Hematopoietic multipotent progenitor cell treated with erythropoietin and hydrocortisone succinate and interleukin-3 and kit ligand, for 8 days (in vitro differentiated cells): ENCODE measurements at places on chromosomes 1 and 21.

GRCh38 chr1:170309389-170310013, 163.7 kb downstream of the NTMT2 start:
- no peak for DNase-seq

DNA sequence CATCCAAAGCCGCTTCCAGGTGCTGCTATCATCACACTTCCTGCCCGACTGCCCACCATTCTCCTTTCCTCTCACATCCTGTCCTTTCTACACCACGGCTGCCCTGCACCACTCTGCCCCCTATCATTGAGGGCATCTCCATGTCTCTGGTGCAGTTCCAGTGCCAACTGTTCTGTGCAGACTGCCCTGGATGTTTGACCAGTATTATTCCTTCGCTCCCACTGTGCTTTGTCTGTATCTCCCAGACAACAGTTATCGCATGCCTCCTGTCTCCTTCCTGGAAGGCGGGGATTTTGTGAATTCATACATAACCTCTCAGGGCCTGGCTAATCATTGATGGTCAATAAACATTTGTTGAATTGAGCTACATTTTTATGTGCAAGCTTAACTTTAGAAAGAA, 63.6 kb upstream of the GNG12 start:
- DNase-seq: no peak

- DNase-seq: no peak
Observed at GRCh38 chr1:66182551-66183178, 351.3 kb upstream of the SGIP1 start.

GRCh38 chr1:56803561-56804156, 15.5 kb downstream of the FYB2 start:
- peak; percentile 29 for DNase-seq

- DNase-seq: no peak
Observed at GRCh38 chr21:45479691-45480675, 62.3 kb downstream of the SLC19A1 start.

- DNase-seq: peak; percentile 56
Observed at GRCh38 chr1:208238710-208239472, 5.3 kb downstream of the PLXNA2 start.

DNA sequence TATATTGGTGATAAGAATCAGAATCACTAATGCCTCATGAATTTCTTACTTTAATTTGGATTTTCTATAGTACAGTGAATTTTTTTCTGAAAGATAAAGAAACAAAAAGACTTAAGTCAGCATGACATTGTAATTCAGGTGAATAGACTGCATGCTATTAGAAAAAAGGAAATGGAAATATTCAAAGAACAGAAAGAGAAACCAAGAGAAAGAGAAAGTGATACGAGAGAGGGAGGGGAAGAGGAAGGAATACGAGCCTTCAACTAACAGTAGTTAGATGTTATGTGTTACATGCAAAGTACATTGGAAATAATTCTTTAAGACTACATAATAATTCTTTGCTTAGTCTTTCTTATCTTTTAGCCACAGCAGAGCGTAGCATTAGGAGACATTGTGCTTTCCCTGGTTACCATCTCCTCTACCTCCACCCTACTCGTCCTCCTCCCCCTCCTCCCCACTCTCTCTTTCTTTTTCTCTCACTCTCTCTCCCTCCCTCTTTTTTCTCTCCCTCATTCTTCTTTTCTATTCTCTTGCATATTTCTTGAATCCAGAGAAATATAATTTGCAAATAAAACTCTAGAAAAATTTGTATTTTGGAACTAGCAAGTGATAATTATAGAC, 46.4 kb upstream of the ADGRL4 start:
- no peak for DNase-seq
